ENCODE measurements at places on chromosomes 2 and 18. TPM values are rescaled to one million over a fixed set of nuclear protein-coding genes. Genes with fewer than 3 reads are reported as not detected.

DNA sequence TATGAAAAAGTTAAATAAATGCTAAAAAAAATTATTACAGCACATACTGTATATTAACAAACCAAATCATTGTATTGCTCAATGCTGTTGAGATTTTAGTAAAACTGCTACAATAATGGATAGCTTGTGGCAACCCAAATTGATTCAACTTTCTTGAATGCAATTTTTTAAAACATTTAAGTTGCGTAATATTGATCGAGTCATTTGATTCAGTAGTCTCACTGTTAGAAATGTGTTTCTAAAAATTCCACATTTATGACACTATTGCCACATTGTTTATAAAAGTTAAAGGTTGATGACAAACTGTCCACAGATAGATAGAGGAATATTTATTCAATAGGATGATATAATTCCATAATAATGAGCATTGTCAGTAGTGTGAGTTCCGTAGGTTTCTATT is 640.7 kb upstream of the CRIM1 start:
- DNase-seq, result no peak
- H3K4me1 ChIP-seq, result no peaks in the 10 kb centered on the region
- no peaks in the 10 kb centered on the region for H3K27me3 ChIP-seq
- no peak overlapping the region for H3K4me3 ChIP-seq
- H3K36me3 ChIP-seq, result no peaks in the 10 kb centered on the region

DNA sequence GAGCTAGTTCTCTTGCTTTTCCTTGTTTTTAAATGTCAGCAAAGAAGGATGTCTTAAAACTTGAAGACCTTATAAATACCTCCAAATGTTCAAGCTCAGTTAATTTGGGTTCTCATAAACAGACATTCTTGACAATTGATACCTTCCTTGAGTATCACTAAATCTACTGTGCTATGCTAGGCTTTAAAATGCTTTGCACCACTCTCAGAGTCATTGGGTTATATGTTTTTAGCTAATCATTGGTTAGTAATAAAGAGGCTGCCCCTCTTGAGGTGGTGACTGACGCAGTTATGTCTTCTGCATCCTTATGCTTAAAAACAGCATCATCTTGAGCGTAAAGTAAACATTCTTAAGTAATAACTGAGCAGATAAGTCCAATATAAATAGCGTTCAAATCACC is 276.0 kb downstream of the AGPS start:
- no peak overlapping the region for H3K27ac ChIP-seq
- no peak overlapping the region for H3K4me3 ChIP-seq
- no peaks in the 10 kb centered on the region for H3K36me3 ChIP-seq
- H3K27me3 ChIP-seq, result no peaks in the 10 kb centered on the region
- DNase-seq, result no peak

DNA sequence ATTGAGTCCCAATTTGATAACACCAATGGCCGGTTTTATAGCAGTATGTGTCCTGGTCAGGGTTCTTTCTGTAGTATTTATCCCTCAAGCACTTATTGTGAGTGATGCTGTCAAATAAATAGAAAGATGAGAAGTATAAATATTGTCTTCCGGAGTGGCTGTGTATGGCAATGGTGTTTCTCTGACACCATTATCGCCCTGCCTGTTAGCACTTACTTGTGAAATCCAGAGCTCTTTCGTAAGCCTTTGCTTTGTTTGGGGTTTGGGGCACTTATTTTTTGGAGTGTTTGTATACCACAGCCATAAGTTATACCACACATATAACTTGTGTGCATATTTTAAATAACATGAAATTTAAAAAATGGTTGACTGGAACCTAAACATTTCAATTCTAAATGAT is 29.3 kb downstream of the CD8B2 start:
- peak; percentile 20 for DNase-seq
- H3K4me1 ChIP-seq, result peaks cover 23% of the 10 kb centered on the region
- no peaks in the 10 kb centered on the region for H3K27me3 ChIP-seq
- H3K36me3 ChIP-seq, result no peaks in the 10 kb centered on the region

- H3K27ac ChIP-seq, result no peak overlapping the region
- H3K27me3 ChIP-seq, result no peaks in the 10 kb centered on the region
- DNase-seq, result no peak
- no peaks in the 10 kb centered on the region for H3K36me3 ChIP-seq
- no peak overlapping the region for H3K4me3 ChIP-seq
- H3K4me1 ChIP-seq, result peaks cover 14% of the 10 kb centered on the region
These were observed 4.7 kb upstream of the THNSL2 start for GRCh38 chr2:88165332-88166003.

- peaks cover 27% of the 10 kb centered on the region for H3K36me3 ChIP-seq
- no peaks in the 10 kb centered on the region for H3K27me3 ChIP-seq
- no peak overlapping the region for H3K4me3 ChIP-seq
These were observed 67.2 kb downstream of the POLR1A start for GRCh38 chr2:86038291-86039081.

DNA sequence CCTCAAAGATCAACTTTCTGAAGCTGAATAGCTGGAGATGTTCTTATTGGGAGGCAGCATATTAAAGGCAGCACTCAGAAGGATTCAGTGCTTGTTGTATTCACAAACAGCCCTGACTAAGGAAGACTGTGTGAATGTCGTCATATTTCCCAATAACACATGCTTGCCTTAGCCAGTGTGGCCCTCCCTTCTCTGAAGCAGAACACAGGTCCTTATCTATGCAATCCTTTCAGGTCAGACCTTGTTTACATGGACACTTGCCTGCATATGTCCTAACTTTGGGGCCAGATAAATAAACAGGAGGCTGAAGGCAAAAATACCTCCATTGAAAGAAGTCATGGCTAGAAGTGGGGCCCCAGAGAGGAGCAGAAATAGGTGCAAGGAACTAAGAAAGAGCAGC is 97.2 kb downstream of the SLC4A3 start:
- H3K27ac ChIP-seq, result no peak overlapping the region
- H3K4me3 ChIP-seq, result no peak overlapping the region
- H3K27me3 ChIP-seq, result no peaks in the 10 kb centered on the region
- no peaks in the 10 kb centered on the region for H3K36me3 ChIP-seq
- no peaks in the 10 kb centered on the region for H3K4me1 ChIP-seq

DNA sequence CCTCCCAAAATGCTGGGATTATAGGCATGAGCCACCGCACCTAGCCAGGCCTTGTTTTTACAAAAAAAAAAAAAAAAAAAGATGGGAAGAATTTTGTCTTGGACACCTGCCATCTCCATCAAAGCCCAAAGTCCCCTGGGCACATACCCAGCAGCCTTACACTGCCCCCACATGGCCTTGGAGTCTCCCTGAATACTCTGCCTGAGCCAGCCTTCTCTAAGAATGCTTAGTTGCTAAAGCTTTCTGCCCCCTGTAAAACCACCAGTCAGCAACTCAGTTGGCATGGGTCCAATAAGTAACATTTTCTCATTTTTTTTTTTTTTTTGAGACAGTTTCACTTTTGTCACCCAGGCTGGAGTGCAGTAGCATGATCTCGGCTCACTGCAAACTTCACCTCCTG is 40.6 kb downstream of the SPC25 start:
- H3K27me3 ChIP-seq, result no peaks in the 10 kb centered on the region
- no peak for DNase-seq
- H3K36me3 ChIP-seq, result peaks cover 6% of the 10 kb centered on the region
- H3K27ac ChIP-seq, result no peak overlapping the region
- no peak overlapping the region for H3K4me3 ChIP-seq

DNA sequence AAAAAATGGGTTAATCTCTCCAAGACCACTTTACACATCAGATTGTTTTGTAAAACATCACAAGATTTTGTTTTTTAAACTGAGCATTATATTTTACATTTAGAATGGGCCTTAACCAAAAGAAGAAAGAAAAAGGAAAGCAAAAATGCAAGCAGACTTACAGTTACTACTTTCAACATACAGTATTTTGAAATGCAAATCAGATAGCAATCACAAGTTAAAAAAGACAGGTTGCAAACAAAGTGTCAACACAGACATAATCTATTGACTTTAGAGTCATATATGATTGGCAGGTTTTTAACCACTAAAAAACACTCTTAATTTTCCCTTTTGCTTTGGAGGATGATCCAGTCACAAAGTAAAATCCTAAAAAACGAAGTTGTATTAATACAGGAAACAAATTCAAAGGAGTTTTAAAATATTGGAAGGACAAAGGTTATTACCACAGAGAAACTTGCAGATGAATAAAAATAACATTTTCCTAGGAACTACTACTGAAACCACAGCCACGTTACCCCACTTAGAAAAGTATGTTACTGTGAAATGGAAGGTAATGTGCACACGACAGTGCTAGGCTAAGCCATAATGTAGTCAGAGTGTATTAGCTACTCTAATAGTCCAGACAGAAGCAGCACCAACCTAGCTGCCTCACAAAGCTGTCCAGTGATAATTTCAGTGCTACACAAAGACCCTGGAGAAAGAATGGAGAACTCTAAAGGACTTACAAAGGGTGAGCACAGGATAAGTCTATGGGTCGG is 22.9 kb downstream of the DARS1 start:
- peak overlapping the region; percentile 67 for H3K27ac ChIP-seq
- peaks cover 23% of the 10 kb centered on the region for H3K4me1 ChIP-seq
- H3K27me3 ChIP-seq, result no peaks in the 10 kb centered on the region
- no peak overlapping the region for H3K4me3 ChIP-seq
- DNase-seq, result no peak

DNA sequence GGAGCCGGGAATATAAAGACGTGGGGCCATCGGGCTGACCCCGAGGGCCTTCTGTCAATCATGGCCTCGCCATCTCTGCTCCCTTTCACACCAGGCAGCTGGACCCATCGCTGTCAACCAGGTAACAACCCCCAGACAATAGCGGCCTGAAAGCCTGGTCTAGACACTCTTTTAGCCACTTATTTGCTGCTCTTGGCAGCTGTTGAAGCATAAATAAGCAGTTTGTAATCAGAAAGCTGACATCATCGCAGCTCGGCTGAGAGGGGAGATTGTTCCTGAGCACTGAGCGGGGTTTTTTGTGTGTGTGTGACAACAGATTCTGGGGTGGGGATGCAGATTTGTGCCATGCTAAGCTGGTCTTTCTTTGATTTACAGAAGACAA is 423.6 kb upstream of the POU3F3 start:
- H3K36me3 ChIP-seq, result no peaks in the 10 kb centered on the region
- DNase-seq, result no peak
- no peak overlapping the region for H3K4me3 ChIP-seq
- no peaks in the 10 kb centered on the region for H3K4me1 ChIP-seq
- H3K27me3 ChIP-seq, result peaks cover 6% of the 10 kb centered on the region
- H3K27ac ChIP-seq, result no peak overlapping the region

- H3K36me3 ChIP-seq, result no peaks in the 10 kb centered on the region
- no peak for DNase-seq
- H3K4me1 ChIP-seq, result peaks cover 14% of the 10 kb centered on the region
- peaks cover 52% of the 10 kb centered on the region for H3K27me3 ChIP-seq
- H3K27ac ChIP-seq, result no peak overlapping the region
These were observed 3.9 kb upstream of the TMEM163 start for GRCh38 chr2:134722728-134723127.

The MATN3 gene
- polyA plus RNA-seq, result not detected

The C2orf66 gene
- not detected for polyA plus RNA-seq

The IGFBP2 gene
- not detected for polyA plus RNA-seq

The TMEM198 gene
- not detected for polyA plus RNA-seq

The OTOS gene
- not detected for polyA plus RNA-seq
